ENCODE measurements at places on chromosomes 6 and 20.

DNA sequence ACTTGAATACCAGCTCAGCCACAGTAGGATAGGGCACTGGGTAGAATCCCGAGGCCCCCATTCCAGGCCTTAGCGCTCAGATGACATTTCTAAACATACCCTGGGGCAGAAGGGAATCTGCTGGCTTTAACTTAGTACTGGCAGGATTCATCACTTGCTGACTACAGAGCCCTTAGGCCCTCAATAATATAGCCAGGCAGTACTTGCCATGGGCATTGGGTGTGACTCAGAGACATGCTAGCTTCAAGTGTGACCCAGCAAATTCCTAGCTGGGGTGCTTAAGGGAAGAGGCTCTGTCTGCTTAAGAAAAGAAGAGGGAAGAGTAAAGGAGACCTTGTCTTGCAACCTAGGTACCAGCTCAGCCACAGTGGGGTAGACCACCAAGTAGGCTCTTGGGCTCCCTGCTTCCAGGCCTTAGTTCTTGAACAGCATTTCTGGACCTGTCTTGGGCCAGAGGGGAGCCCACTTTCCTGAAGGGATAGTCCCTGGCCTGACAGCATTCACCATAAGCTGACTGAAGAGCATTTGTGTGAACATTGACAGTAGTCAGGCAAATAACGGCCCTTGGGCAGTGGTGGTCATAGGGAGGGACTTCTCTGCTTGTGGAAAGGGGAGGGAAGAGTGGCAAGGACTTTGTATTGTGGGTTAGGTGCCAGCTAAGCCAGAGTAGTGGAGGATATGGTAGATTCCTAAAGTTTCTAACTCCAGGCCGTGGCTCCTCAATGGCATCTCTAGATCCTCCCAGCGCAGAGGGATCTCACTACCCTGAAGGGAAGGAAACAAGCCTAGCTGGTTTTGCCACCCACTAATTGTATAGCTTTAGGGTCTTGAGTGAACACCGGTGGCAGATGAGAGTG, 48.5 kb upstream of the HACE1 start:
- DNase-seq = no peak

DNA sequence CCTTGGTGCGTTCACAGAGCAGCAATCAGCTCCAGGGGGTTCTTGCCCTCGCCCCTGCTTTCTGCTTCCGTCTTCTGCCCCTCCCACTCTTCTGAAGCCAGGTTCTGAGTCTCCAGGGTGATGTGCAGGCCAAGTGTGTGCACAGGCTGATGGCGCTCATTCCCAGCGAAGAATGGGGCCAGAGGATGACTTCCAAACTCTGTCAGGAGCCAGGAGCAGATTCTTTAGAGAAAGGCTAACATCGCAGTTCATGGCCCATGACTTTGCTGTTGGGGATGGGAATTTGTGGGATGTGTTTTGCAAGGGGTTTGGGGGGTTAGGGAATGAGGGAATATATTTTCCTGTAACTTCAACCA, 56.1 kb upstream of the CCN6 start:
- DNase-seq = no peak

GRCh38 chr6:132410830-132411229, 9.6 kb upstream of the MOXD1 start:
- no peak for DNase-seq

GRCh38 chr6:11064836-11065235, 20.7 kb upstream of the ELOVL2 start:
- DNase-seq = no peak

GRCh38 chr6:143368426-143368825, 82.1 kb downstream of the ADAT2 start:
- DNase-seq = peak; percentile 82

- no peak for DNase-seq
Measured at GRCh38 chr20:59972037-59972801, 14.0 kb downstream of the CDH26 start.

All from brain microvascular endothelial cell (primary cell).